ENCODE measurements at places on chromosomes 12 and 14.
A peak's percentile ranks its signal among the peaks of the same experiment; 100 is the strongest.

DNA sequence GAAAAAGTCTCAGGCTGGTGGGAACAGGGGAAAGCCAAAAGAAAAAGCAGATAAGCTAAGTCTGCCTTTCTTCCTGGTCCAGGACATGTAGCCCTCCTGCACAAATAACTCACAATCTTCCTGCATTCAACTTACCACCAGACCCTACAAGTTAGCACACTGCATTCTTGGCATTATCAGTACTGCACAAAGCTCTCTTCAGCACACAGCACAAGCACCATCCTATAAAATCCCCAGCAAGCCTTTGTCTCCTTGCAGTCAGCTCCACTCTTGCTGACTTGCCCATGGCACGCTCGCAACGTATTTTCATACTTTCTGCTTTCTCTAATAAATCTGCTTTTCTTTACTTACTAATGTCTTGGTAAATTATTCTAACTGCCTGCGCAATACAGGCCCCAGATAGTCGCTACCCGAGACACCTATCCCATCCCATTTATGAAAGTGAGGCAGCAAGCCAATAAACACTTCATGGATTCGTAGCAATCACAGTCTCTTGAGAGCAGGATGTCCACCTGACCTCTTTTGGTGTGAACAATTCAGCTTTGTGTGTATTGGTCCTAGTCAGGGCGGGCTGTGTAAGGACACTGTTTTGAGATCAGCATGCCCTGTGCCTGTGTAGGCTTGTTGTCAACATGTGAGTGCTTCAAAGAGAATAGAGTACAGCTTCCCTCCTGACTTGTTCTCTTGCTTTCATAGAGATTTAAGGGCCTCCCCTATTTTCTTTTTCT, 49.0 kb downstream of the TMEM117 start:
- DNase-seq = no peak

- DNase-seq = no peak
Observed at GRCh38 chr12:9969673-9970072, 1.5 kb upstream of the CLEC12A start.

- DNase-seq = peak; percentile 8
Observed at GRCh38 chr12:26701604-26702215, 131.3 kb downstream of the ITPR2 start.

DNA sequence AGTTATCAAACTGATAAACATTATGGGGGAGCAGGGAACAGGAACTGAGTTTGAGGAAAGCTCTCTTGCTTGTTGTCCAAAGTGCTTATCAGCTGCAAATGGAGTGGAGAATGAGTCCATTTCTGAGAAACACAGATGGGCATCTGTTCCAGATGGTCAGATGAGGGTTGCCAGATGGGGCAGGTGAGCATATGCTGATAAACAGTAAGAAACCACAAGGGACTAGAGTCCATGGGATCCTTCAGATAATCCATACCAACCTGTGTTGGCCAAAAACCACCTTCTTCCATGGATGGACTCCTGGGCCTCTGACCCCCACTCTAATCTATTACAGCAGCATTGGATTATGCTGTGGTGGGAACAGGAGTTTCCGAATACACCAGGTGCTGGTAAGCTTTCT, 38.3 kb downstream of the GNS start:
- no peak for DNase-seq

DNA sequence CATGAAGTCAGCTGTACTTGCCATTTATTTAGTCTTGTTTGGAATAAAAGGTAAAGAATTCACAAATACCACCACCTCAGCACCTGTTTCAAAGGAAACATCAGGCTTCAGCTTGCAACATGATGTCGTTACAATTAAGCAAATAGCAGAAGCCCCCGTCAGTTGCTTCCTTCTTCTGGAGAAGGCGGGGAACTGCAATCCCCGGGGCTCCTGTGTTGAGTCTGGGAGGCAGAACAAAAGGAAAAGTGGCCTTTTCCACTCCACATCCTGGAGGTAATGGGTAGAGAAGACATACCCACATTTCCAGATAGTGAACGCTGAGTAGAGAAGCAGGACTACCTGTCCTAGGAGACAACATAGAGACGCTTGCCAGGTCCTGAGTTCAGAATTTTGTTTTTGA, 92.8 kb downstream of the DNAH10 start:
- no peak for DNase-seq

GRCh38 chr12:82366197-82366596, 7.9 kb downstream of the METTL25 start:
- no peak for DNase-seq

- no peak for DNase-seq
Observed at GRCh38 chr12:66035288-66035966, 95.1 kb downstream of the LLPH start.

DNA sequence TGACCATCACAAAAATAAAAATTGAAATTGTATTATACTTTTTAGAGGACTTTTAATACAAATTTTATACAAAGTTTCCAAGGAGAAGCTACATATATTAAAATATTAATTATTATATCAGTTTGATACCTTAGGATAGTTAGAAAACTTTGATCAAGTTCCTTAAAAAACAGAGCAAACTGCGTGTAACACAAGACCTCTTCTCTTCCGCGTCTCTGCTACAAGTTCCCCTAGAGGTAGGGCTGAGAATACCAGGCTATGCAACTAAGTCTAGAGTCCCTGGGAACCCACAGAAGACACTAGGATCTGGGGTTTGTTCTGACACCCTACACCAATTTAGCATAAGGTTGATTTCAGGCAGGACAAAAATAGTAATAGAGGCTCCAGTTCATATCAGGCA, 319.0 kb downstream of the FOXG1 start:
- no peak for DNase-seq

DNA sequence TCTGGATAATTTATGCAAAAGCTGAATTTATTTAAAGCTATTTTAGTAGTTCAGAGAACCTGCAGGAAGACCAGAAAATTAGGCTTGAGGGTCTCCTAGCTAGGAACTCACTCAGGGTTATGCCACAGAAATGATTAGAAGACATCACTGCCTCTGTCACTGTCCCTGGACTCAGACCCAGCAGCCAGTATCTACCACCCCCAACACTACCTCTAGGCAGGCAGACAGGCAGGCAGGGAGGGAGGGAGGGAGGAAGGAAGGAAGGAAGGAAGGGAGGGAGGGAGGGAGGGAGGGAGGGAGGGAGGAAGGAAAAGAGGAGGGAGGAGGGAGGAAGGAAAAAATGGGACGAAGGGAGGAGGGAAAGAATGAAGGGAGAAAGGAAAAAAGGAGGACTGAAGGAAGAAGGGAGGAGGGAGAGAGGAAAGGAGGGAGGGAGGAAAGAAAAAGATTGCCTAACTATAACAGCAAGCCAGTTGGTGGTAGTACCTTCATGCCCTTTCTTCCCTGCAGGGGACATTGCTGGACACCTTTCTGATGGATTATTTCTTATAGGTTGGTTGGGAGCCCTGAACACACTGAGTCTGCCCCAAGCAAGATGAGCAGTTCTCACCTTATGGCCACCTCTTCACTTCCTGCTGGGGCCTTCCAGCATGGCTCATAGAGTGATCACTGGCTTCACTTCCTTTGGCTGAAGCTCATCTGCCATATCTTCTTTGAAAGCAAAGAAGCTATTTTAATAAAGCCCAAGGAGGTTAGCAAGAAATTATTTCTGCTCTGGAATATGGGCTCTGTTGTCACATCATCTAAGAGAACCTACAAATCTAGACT, 49.7 kb downstream of the KICS2 start:
- no peak for DNase-seq

GRCh38 chr14:61360796-61361525, 39.6 kb downstream of the PRKCH start:
- DNase-seq = no peak

- no peak for DNase-seq
Observed at GRCh38 chr12:124929649-124930419, 15.4 kb upstream of the UBC start.

- no peak for DNase-seq
Observed at GRCh38 chr12:124883263-124884130, 19.8 kb upstream of the SCARB1 start.

GRCh38 chr14:99318091-99318958, 46.3 kb upstream of the BCL11B start:
- DNase-seq = no peak

GRCh38 chr12:128600886-128601285, 222.9 kb downstream of the SLC15A4 start:
- no peak for DNase-seq

GRCh38 chr14:54322246-54322645, 74.6 kb upstream of the CDKN3 start:
- DNase-seq = no peak

DNA sequence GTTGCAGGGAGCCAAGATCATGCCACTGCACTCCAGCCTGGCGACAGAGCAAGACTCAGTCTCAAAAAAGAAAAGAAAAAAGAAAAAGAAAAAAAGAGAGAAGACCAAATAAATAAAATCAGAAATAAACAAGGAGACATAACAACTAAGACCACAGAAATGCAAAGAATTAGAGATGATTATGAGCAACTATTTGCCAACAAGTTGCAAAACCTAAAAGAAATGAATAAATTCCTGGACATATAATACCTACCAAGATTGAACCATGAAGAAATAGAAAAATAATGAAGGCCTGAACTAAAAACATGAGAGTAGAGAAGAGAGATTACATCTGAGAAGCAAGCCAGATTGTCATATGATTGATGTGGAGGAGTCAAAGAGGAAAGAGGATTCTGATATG, 17.6 kb upstream of the EPS8 start:
- no peak for DNase-seq

- DNase-seq = no peak
Observed at GRCh38 chr14:70006699-70007098, 127.5 kb downstream of the SMOC1 start.

GRCh38 chr12:68871921-68872320, 61.0 kb downstream of the CPM start:
- DNase-seq = no peak

GRCh38 chr12:3727877-3728632, 24.9 kb downstream of the CRACR2A start:
- no peak for DNase-seq

- DNase-seq = no peak
Observed at GRCh38 chr14:94009767-94010166, 12.7 kb downstream of the CCDC197 start.

DNA sequence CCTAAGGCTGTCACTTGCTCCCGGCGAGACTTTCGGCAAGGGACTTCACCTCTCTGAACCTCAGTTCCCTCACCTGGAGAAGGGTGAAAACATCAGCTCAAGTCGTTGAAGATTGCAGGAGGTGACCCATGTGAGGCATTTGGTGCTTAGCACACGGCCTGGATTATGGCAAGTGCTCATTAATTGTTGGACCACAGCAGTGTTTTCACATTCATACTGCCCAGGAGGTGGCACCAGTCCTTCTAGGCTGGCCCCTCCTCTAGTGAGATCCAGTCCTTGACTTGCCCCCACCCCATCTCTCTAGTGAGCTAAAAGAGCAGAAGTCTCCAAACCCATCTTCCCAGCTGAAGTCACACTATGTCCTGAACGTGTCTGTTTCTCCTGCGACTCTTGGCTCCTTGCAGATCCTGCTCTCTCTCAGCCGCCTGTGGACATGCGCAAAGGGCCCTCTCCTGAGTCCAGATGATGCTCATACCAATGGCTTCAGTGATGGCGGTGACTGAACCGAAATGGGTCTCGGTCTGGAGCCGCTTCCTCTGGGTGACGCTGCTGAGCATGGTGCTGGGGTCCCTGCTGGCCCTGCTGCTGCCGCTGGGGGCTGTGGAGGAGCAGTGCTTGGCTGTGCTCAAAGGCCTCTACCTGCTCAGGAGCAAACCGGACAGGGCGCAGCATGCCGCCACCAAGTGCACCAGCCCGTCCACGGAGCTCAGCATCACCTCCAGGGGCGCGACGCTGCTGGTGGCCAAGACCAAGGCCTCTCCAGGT, 1.6 kb downstream of the FICD start:
- no peak for DNase-seq

DNA sequence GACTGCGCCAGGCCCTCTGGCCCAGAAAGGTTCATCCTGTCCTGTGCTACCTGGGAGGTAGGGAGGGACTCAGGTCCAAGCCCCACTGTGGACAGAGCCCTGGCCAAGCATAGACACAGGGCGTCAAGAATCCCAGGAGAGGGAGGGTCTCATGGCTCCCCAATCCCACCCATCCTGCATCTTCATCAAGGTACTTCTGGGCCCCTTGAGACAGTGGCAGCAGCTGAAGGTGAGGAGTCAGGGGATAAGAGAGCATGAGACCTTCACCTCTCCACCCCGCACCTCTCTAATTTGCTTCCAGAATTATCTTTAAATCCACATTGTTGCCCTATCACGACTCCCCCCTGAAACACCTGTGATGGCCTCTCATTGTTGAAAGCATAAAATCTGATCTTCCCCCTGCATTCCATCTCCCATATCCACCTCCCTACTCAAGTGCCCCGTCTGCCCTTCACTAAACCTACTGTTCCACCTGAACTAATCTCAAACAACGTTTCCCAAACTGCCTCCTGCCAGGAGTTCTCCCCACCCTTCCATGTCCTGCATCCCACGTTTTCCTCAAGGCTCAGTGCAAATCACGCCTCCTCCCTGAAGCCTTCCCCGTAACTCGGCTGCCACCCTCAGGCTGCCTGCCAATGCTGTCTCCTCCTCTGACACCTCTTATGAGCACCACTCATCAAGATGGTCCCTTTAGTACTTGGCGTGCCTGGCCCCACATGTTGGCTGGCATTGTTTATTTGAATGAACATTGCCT, 27.1 kb downstream of the KRT18 start:
- DNase-seq = peak; percentile 32

Data from NCI-H345 (cell line).